Stimulated activated CD4-positive, alpha-beta T cell treated with anti-CD3 and anti-CD28 coated beads, Interleukin-15, amount 100 ng/mL, for 1 hour (primary cell): ENCODE measurements at places on chromosomes 7 and 10.

GRCh38 chr7:28996836-28997235, 38.7 kb upstream of the TRIL start:
- no peak for DNase-seq

DNA sequence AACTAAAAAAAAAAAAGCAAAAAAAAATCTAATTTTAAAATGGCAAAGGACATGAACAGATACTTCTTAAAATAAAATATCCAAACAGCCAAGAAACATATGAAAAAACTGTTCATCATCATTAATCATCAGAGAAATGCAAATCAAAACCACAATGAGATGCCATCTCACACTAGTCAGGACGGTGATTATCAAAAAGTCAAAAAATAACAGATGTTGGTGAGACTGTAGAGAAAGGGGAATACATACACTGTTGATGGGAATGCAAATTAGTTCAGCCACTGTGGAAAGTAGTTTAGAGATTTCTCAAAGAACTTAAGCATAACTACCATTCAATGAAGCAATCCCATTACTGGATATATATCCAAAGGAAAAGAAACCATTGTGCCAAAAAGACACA, 30.2 kb downstream of the COBL start:
- DNase-seq: no peak

DNA sequence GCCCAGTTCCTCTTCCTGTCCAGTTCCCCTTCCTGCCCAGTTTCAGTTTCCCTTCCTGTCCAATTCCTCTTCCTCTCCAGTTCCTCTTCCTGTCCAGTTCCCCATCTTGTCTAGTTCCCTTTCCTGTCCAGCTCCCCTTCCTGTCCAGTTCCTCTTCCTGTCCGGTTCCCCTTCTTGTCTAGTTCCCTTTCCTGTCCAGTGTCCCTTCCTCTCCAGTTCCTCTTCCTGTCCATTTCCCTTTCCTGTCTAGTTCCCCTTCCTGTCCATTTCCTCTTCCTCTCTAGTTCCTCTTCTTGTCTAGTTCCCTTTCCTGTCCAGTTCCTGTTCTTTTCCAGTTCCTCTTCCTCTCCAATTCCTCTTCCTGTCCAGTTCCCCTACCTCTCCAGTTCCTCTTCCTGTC, 68.1 kb upstream of the ADCY1 start:
- no peak for DNase-seq

DNA sequence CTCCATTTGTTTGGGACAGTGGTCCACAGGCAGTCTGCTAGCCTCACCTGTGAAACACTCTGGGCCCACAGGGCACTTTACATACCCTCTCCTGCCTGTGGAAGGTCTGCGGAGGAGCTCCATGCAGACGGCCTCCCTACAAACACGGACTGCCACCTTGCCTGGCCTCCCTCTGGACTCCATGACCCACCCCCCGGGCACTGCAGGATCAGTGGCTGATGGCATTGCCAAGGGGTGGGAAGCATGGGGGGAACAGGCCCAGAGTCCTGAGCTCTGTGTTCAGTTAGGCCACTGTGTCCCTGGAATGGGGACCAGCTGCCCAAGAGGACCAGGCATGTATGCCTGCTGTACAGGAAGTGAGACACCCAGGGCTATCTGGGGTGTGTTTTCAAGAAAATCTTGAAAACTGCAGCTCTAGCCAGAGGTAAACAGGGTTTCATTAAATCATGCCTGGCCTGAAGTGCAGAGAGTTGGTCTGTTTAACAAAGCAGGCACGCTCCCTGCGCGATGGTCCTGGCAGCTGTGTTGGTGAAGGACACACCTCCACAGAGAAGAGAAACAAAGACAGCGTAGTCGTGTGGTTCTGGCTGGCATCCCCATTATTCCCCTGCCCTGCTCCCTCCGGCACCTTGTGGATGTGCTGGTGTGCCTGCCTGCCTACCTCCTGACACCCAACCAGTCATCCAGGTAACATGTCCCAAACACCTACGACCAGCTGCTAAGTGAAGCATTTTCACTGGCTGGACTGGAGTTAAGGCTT, 470.8 kb upstream of the ZMIZ1 start:
- no peak for DNase-seq

DNA sequence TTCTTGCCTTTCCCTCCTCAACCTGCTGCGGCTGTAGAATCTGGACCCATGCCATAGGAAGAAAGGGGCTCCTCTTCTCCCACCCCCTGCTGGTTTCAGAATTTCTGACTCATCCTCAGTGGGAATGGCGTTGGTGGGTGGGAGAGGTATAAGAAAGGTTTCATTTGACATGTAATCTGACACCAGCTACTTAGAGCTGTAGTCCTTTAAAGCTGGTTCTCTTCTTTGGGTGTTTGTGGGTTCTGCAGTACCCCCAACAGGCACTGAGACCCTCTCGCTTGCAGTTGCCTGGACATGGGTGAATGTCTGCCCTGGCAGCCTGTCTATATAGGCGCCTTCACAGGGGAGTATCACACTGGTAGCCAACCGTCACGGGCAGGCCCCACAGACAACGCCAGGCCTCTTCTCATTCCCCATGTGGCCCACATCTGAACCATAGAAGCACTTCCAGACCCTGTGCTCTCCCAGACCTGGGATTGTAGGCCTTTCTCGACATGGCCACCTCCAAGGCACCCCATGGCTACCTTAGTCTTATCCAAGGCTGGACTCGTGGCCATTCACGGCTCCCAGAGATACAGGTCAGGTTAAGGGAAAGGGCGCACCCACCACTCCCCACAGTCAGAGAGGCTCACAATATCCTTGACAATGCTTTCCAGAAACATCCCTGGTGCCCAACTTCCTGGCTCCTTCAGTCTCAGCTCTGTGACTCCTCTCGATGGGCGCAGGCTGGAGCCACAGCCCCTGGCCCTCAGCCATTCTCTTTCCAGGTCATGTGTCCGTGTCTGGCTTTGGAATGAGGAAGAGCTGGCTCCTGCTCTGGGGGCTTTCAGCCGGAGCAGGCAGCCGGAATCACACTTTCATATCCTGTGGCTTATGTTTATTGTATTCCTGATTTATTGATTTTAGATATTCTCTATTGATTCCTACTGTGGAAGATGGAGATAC, 17.5 kb downstream of the ZNF862 start:
- no peak for DNase-seq

DNA sequence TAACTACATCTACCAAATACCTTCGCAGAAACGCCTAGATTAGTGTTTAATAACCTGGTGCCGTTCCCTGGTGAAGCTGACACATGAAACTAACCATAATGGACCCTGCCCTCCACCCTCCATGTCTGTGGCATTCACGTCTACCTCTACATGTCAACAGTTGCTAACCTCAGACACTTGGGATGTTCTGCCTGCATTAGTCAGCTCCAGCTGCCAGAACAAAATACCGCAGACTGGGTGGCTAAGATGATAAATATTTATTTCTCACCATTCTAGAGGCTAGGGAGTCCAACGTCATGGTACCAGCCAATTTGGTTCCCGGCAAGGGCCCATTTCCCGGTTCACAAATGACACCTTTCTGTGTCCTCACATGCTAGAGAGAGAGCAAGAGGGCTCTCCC, 118.5 kb upstream of the CHST15 start:
- no peak for DNase-seq

DNA sequence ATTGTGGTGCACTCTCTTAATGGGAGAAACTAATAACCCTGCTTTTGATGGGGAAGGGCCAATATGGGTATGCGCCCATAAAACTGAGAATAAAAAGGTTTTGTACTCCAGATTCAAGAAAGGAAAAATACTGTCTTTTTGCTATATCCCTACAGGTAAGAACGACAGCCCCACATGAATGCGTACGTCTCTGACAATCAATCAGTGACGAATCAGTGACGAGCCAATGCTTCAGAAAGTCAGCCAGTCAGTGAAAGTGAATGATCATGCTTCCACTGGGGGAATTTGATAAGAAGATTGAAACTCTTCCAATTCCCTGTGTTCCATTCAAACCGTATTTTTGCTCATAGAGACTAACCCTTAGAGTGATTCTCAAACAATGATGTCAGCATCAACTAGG, 26.3 kb downstream of the ARL5B start:
- DNase-seq: no peak

DNA sequence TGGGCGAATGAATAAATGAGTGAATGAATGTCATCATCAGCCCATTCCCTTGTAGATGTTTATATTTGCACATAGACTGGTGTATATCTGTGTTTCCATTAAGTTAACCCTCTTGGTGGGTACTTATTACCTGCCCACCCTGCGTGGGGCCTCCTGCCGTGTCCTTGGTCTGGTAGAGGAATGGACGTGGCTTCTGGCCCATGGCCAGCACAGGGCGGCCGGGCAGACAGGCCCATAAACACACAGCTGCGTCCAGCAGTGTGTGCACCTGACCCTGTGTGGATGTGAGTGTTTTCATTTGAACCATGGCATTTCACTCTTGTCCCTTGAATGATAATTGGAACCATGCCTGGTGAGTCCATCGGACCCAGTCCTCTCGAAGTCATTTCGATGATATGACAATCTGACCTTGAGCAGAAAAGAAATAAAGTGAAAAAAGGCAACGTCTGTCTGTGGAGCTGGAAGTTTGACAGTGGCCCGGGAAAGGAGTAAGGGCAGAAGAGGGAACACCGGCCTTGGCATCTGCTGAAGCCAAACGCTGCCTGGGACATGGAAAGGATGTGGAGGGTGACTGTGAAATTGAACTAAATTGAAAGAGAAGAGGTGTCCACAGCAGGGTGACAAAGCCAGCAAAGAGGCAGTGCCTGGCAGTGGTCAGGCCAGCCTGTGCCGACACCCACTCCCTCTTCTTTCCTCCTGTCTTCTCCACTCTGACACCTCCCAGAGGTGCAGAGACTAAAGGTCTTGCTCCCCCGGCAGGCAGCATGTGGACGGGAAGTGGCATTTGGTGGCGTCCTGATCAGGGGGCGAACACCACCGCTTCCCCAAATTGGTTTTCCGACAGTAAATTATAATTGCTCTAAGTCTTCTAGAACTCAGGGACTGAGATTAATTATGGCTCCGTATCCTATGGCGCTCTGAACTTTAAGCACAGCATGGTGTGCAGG, 199.0 kb upstream of the ZMIZ1 start:
- DNase-seq: no peak

GRCh38 chr10:50275650-50276235, 24.4 kb upstream of the ASAH2 start:
- DNase-seq: peak; percentile 8

DNA sequence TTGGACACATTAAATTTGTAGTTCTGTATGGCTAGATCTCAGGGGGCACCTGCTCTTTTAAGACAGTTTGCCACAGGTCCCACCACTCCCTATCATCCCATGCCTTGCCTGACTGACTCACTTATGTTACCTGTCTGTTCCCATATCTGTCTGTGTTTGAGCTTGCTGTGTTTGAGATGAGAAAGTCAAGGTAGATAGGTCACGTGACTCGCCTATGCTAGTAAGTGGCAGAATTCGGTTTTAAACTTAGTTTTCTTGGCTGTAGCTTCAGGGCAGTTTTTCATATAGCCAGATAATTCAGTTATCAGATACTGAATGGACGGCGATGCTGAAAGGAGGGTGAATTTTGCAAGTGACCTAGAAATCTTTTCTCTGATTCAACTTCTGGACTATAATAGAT, 348.4 kb downstream of the RPS24 start:
- no peak for DNase-seq
